ENCODE measurements at places on chromosomes 12 and 14. TPM values are rescaled to one million over a fixed set of nuclear protein-coding genes. Genes with fewer than 3 reads are reported as not detected.

DNA sequence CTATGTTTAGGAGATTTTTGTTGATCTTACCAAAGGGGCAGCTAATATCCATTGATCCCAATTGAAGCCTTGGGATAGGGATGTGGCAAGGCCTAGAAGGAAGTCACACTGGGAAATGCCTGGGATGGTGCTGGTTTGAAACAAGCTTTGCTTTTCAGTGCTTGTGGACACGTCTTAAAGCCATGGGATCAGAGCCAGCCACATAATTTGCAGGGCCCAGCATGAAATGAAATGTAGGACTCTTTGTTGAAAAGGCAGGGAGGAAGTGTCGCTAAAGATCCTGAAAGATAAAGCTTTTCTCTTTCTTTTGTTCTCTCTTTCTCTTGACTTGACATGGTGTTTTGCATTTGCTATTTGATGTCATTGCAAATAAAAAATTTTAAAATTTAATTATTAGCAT is 5.0 kb downstream of the TTC9 start:
- DNase-seq = no peak

DNA sequence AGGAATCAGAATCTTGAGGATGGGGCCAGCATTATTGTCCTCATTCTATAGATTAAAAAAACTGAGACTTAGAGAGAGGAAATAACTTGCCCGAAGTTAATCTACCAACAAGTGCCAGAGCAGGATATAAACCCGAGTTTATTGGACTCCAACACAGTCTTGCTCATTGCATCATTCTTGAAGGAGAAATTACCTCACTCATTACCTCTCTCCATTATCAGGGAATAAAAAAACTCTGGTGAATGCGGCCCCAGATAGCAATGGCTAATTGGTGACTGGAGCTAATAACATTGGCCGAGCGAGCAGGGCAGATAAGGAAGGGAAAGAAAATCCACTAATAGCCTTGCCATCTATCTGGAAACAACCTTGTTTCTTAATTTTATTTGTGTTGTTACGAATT is 24.7 kb upstream of the TMED10 start:
- no peak for DNase-seq

FKBP3 gene
- 66.3 TPM for total RNA-seq

DNA sequence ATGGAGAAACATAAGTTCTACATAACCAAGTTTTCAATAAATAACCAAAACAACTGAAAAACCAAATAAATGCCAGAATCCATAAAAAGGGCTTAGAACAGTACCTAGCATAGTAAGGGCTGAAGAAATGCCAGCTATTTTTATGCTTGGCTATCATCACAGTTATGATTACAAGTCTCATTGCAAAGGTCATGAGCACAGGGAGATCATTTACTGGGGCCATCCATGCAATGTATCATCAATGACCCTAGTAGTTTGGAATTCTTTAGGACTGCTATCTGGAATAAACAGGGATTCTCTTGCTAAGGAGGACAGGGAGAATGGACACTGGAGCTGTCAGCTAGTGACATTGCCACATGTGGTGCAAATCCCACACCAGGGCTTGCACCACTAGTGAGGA is 92.5 kb upstream of the NAP1L1 start:
- no peak for DNase-seq

RERG gene
- total RNA-seq = 2.8 TPM

DNA sequence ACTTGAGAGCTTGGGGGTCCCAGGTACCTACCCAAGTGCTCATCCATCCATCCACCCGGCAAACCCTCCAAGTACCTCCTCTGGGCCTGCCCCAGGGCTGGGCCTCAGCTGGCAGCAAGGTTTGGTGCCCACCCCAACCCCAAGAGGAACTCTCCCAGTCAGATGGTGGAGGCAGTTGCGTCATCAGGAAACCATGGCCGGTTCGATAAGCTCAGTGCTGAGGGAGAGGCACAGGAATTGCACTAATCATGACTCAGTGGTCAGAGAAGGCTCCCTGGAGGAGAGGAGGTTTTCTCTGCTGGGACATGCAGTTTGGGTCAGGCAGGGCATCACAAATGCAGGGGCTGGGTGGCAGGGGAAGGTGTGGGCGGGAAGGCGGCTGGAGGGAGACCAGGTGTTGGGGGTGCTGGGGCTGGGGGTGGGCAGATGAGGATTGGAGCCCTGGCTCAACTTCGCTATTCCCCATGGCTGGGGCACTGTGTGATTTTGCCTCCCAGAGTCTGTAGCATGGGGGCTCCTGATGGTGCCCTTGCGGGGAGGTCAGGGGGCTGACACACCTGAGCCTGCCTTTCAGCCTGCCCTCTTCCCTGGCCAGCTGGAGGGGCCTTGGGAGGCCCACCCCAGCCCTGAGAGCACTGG is 32.2 kb downstream of the SH2B3 start:
- peak; percentile 78 for DNase-seq

TRPV4 gene
- total RNA-seq = 0.08 TPM

DNA sequence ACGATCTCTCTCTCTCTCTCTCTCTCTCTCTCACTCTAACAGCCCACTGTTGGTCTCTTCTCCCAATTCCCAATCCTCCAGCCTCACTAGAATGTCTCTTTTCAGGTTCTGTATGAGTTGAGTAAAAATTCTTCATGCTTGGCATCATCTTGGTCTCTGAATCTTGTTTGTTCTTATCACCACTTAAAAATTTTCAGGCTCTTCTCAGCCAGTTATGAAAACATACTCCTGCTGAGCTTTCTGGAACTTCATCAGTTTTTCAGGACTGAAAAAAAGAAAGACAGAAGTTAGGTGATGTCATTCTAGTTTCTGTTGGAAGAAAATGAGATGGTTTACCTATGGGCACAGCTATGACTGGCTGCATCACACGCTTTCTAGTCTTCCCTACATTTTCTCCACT is 11.5 kb upstream of the IL22 start:
- no peak for DNase-seq

SLC10A1 gene
- total RNA-seq = not detected

DNA sequence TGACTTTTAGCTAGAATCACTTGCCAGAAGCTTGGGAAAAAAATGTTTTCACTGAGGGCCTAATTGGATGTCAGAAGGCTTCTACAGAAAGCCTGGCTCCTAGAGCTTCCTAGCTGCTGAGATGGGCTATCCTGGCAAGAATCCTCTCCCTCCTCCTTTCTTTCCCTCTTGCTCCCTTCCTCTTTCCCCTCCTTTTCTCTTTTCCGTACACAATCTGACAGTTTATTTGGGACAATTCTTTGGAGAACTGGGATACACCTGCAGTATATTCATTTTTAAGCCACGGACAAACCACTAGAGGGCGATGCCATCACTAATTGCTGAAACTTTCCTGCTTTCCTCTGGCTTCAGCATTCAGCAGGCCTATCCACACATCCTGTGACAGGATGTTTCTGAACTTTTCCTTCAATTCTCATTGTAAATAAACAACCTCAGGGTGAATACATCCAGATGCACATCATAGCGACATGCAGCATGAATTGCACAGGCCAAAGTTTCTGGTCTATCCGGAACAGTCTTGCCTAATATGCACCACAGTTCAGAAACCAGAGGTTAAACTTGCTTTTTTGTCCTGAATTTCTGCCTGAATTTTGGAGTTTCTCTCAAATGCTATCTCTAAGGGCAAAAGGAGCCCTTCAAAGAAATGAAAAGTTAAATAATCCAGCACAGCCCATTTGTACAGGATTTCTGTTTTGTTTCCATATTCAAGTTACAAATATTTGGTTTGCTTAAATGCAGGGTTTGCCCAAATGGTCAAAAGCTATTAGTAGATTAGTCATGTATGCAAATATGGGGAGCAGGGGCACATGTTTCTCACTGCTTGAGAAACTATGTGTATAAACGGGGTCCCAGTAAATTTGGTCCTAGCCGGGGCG is 142.8 kb downstream of the PAWR start:
- DNase-seq = peak; percentile 69

GRCh38 chr12:28460420-28461130 is 270.3 kb downstream of the CCDC91 start:
- no peak for DNase-seq

- DNase-seq = no peak
Observed at GRCh38 chr12:94089891-94090290, 58.5 kb upstream of the PLXNC1 start.

All from myocyte (in vitro differentiated cells).